Stimulated activated naive CD8-positive, alpha-beta T cell treated with anti-CD3 and anti-CD28 coated beads, Interleukin-15, amount 100 ng/mL, for 72 hours (primary cell): ENCODE measurements at places on chromosomes 16 and 17.

- peak; percentile 87 for DNase-seq
Measured at GRCh38 chr17:7394452-7395191, at the start of gene PLSCR3. PLSCR3 (minus strand) TSS chr17:7394525; CDS start chr17:7394110, 415 bp downstream.

GRCh38 chr17:7217113-7217987, 2.3 kb downstream of the DLG4 start:
- DNase-seq: no peak

DNA sequence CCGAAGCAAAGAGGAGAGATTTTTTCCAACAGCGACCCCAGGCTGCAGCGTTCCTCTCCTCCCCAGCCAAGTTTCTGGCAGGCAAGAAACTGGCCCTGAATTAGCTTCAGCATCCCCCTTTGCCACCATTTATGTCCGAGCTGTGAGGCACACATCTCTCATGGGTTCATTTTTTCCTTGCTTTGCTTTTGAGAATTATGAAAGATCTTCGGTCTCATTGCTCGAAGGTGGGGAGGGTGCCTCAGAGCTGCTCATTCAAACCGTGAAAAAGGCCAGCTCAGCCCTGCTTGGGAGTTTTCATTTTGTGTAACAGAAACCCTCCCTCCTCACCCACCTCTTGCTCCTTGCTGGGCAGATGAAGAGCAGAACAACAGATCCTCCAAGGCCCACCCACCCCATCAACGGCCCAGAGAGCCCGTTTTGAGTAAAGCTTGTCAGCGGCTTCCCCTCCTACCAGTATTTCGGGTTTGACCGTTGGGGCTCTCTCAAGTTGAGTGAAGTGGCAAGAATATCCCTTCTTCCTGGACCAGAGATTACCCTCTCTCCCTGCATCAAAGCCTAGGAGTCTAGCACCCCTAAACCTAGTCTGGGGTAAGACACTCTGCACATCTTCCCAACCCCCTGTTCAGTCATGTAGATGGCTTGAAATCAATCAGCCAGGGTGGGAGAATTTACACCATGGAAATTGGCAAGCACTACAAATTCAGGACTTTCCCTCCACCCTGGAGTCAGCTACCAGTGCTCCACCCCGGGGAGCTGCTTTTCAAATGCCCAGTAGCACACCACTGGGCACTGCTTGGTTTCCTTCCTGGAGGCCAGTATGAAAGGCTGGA, 1.8 kb downstream of the CCR7 start:
- no peak for DNase-seq

DNA sequence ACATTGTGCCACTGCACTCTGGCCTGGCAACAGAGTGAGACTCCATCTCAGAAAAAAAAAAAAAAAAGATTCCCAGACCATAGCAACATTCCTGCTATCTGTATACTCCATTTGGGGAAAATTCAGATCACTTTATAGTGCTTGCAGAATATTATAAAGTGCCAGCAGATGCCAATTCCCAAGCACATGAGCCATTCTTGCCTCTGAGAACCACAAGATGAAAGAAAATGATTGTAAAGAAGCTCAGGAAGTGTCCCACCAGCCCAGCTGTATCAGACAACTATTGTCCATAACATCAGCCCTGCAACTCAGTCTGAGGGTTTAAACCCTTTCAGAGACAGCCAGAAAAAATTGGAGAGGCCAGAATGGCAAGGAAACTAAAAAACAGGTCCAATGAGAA, 69.0 kb downstream of the HS3ST2 start:
- DNase-seq: no peak

GRCh38 chr16:27351989-27352388, 38.2 kb downstream of the IL4R start:
- DNase-seq: no peak

- no peak for DNase-seq
Measured at GRCh38 chr17:1568950-1569810, 6.6 kb upstream of the PITPNA start.

DNA sequence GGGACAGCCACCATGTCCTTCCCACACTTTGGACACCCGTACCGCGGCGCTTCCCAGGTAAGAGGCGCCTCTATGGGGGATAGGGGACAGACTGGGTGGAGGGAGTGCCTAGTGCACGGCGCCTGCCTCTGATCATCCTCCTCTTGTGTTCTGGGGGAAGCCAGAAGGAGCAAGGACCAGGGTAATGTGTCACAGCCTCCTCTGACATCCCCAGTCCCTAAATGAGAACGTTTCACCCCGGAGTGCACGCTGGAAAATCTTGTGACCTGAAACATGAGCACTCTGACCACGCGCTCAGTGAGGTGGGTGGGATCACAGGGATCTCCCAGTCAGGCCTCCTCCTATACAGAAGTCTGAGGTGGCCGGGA, 1.1 kb downstream of the IRX6 start:
- no peak for DNase-seq

DNA sequence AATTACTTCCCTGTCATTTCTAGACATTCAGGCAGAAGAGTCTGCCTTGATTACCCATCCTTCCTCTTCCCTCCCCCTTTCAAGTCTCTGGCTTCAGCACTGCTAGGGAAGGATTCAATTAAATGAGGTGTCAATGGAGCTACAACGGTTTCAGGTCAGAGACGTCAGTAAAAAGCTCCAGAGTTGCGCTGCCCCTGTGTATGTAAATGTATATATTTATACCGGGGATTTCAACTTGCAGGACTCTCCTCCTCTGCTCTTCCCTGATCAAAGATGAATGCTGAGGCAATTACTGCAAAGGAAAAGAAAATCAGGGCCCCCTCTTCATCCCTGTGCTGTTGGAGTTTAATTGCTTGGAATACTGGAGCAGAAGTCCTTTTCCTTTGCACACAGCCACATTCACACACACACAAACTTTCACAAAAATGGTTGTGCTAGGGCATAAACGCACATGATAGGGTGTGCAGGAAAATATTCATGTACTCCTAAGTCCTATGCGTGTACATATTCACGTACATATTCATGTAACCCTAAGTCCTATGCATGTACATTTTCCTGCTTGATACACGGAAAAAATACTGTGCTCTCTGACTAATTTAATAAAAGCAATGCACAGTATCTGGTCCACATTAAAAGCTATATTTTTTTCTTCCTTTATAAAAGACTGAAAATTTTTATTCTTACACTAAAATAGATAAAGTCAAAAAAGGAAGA, 129.7 kb upstream of the PMFBP1 start:
- DNase-seq: no peak

GRCh38 chr17:71251951-71252350, 868.9 kb upstream of the SOX9 start:
- DNase-seq: no peak

DNA sequence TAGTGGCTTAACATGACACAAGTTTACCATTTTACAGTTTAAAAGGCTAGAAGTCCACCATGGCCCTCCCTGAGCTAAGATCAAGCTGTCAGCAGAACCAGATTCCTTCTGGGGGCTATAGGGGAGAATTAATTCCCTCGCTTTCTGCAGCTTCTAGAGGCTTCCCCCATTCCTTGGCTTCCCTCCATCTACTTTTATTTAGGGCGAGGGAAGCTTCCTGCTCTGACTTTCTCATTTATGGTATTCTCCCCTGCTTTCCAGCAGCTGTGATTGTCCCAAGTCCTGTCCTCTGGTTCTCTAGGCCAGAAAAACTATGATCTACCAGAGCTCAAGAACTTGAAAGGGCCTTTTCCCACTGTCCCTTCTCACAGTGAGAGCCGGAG, 4.3 kb downstream of the CETP start:
- no peak for DNase-seq

GRCh38 chr17:82239926-82240505, 11.2 kb downstream of the SLC16A3 start:
- DNase-seq: no peak

GRCh38 chr16:51939378-51939871, 607.5 kb downstream of the TOX3 start:
- no peak for DNase-seq

DNA sequence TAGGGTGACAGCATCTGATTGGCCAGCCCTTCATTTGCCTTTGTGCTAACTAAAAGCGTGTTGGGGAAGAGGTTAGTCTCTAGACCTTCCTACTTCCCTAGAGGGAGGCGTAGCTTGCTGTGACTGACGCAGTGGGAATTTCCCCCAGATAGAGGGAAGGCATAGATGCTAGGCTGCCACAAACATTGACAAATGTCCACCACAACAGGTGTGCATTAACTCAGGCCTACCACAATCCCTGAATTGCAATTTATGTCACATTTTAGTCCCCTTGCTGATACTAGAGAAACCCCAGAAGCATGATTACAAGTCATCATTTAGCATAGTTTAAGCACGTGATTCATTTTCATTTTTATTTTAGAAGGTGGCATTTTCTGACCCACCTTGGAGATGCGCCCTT, 76.3 kb upstream of the WSB1 start:
- no peak for DNase-seq

GRCh38 chr16:17354141-17354601, 116.6 kb downstream of the XYLT1 start:
- DNase-seq: no peak

DNA sequence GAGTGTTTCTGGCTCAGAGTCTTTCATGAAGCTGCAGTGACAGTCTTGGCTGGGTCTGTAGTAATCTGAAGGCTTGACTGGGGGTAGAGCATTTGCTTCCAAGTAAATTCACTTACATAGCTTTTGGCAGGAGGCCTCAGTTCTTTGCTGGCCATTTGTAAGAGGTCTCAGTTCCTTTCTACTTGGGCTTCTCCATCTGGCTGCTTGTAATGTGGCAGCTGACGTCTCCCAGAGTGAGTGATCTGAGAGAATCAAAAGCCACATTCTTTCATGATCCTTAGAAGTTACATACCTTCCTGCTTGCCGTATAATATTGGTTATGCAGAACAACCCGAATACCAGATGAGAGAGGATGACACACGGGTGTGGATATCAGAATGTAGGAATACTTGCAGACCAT, 39.8 kb downstream of the NF1 start:
- DNase-seq: no peak

- DNase-seq: no peak
Measured at GRCh38 chr17:17506181-17506741, 10.1 kb upstream of the RASD1 start.

DNA sequence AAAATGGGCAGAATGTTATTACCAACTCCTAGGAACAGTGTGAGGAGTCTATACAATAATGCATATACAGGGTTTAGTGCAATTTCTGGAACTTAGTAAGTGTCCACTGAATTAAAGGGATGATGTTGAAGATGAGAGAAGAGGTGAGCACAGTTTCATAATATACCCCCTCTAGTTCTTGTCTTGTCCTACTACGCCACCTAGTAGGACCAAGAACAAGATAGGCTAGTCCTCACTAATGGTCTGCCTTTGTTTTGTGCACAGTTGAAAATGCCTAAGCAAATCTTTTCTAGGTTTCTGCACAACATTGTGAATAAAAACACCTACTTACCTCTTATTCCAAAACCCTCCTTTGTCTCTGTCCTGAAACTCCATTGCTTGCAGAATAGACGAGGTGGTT, 670.2 kb downstream of the CDH8 start:
- DNase-seq: no peak

DNA sequence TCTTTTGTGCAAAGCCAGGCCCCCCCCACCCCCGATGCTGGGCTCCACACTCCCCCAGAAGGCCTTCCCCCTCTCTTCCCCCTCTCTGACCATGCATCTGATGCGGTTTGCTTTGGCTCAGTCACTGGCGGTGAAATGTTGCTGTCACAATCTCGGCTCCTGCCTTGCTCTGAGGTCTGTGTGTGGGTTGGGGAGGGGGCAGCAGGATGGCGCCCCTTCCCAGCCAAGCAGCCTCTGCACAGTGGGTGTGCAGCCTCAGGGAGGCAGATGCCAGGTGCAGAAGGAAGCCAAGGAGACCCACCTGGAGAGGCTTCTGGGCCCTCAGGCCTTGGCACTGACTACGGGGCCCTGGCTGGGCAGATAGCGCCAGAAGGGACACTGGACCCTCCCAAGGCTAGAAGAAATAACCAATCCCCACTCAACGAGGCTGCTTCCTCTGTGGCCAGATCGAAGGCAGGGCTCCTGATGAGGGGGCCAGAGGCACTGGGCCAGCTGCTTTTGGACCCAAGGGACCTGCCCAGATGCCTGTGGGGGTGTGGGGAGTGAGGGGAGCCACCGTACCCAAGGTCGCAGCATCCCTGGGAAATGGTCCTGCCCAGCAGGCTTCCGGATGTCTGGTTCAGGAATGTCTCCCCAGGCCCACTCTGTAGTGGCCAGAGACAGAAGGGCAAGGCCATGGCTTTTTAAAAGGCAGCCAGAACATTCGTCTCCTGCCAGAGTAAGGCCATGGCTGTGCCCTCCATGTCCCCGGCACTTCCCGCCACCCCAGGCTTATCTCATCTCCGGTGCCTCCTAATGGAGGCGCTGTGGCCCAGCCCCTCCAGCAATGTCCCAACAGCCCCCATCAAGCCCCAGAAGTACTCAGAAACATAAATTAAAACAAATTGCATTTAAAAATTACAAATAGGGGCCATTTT, 43.4 kb upstream of the SLC38A10 start:
- no peak for DNase-seq

- no peak for DNase-seq
Measured at GRCh38 chr16:25007284-25007984, 7.7 kb downstream of the ARHGAP17 start.

- DNase-seq: no peak
Measured at GRCh38 chr16:5665834-5666233, 568.2 kb upstream of the EEF2KMT start.

- no peak for DNase-seq
Measured at GRCh38 chr17:41773731-41774193, 12.7 kb downstream of the JUP start.

- no peak for DNase-seq
Measured at GRCh38 chr17:47810901-47811635, 10.5 kb downstream of the OSBPL7 start.

- DNase-seq: no peak
Measured at GRCh38 chr16:9518051-9518450, 426.6 kb downstream of the HAPSTR1 start.

- DNase-seq: no peak
Measured at GRCh38 chr16:30691907-30692306, 7.1 kb upstream of the SRCAP start.

DNA sequence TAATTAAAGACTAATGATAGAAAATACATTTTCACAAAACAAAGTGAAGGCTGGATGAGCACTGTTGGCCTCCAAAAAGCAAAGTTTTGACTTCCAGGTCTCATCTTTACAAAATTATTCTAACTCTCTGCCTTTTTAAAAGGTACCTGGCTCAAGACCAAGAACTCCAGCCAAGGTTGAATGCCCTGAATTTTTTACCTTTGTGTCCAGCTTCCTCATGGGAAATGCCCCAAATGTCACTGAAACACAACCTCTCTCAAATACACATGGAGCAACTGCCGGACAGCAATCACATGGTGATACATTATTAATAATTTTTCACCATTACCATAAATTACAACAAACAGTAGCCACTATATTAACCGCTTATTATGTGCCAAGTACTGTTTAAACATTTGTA, 32.2 kb downstream of the ADAMTS18 start:
- DNase-seq: no peak
